IMR-90 (cell line): ENCODE measurements at places on chromosomes 1 and 21. TPM values are rescaled to one million over a fixed set of nuclear protein-coding genes. Genes with fewer than 3 reads are reported as not detected.

The F3 gene
- total RNA-seq, result 75.6 and 102 TPM in 2 replicates

The CA6 gene
- total RNA-seq, result not detected in 2 replicates

The FMOD gene
- total RNA-seq, result 0.18 and 0.28 TPM in 2 replicates

The TOR1AIP2 gene
- 85.0 and 109 TPM in 2 replicates for total RNA-seq

The CLCA4 gene
- total RNA-seq, result not detected in 2 replicates

The MYOC gene
- total RNA-seq, result not detected in 2 replicates

The CRABP2 gene
- total RNA-seq, result 6.1 and 6.3 TPM in 2 replicates

The S100A16 gene
- total RNA-seq, result 201 and 226 TPM in 2 replicates

The CTSE gene
- not detected in 2 replicates for total RNA-seq
